CD8-positive, alpha-beta memory T cell (primary cell): ENCODE measurements at places on chromosomes 6 and 20. TPM values are rescaled to one million over a fixed set of nuclear protein-coding genes. Genes with fewer than 3 reads are reported as not detected.

NHLRC1 gene
- total RNA-seq: 0.24 TPM

OR2H2 gene
- total RNA-seq: not detected

- peak overlapping the region; percentile 57 for H3K27ac ChIP-seq
- H3K4me1 ChIP-seq: peaks cover 14% of the 10 kb centered on the region
- peak overlapping the region; percentile 64 for H3K4me3 ChIP-seq
- DNase-seq: peak; percentile 13
Observed at GRCh38 chr6:143059663-143060353, 881 bp upstream of the AIG1 start.

GRCh38 chr20:22003680-22004079, 298.2 kb downstream of the PAX1 start:
- DNase-seq: no peak
- H3K27ac ChIP-seq: no peak overlapping the region
- H3K4me1 ChIP-seq: no peaks in the 10 kb centered on the region
- H3K27me3 ChIP-seq: no peaks in the 10 kb centered on the region
- H3K36me3 ChIP-seq: no peaks in the 10 kb centered on the region
- no peak overlapping the region for H3K4me3 ChIP-seq

C20orf204 gene
- total RNA-seq: 2.7 TPM

GRCh38 chr20:9867196-9867980, 28.5 kb upstream of the PAK5 start:
- H3K4me1 ChIP-seq: no peaks in the 10 kb centered on the region
- H3K27me3 ChIP-seq: no peaks in the 10 kb centered on the region
- no peak overlapping the region for H3K27ac ChIP-seq
- H3K36me3 ChIP-seq: no peaks in the 10 kb centered on the region
- no peak overlapping the region for H3K4me3 ChIP-seq
- no peak for DNase-seq

DNA sequence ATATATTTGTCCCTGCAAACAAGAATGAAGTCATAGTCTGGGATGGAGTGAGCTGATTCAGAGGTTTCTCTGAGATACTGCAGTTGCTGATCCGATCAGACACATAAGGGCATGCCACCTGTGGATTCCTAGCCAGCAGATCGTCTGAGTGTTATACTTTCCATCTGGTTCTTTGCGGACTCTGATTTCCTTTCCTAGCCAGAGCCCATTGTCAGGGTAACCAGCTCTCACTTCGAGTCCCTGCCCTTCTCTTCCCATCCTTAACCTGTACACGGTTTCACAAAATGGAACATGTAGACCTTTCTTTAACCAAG, 100.9 kb downstream of the TMEM200A start:
- no peak overlapping the region for H3K4me3 ChIP-seq
- no peaks in the 10 kb centered on the region for H3K36me3 ChIP-seq
- H3K4me1 ChIP-seq: peaks cover 5% of the 10 kb centered on the region
- H3K27ac ChIP-seq: no peak overlapping the region
- DNase-seq: no peak

DNA sequence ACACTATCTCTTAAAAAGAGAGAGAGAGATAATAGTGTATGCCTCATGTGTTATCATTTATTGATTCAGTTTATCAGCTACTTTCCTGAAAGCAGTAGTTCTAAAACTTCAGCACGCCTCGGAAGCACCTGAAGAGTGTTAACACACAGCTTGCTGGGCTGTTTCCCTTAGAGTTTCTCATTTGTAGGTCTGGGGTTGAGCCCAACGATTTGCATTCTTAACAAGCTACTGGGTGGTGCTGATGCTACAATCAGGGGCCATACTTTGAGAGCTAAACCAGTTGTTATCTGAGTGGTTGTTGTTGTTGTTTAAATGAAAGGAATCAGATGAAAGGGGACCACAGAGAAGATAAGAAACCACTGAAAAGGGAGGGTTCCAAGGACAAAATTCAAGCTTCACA, 32.6 kb downstream of the SIM1 start:
- no peaks in the 10 kb centered on the region for H3K4me1 ChIP-seq
- DNase-seq: no peak
- no peaks in the 10 kb centered on the region for H3K36me3 ChIP-seq
- H3K27ac ChIP-seq: no peak overlapping the region
- H3K4me3 ChIP-seq: no peak overlapping the region
